ENCODE measurements at places on chromosomes 3 and 15.

- DNase-seq: no peak
Measured at GRCh38 chr3:180700941-180701340, 21.7 kb upstream of the CCDC39 start.

GRCh38 chr3:161273589-161274218 lies 52.6 kb downstream of the NMD3 start:
- DNase-seq: no peak

GRCh38 chr15:29669823-29670222 lies 152.4 kb downstream of the TJP1 start:
- no peak for DNase-seq

GRCh38 chr15:74158855-74159650 lies 14.5 kb upstream of the ISLR start:
- DNase-seq: no peak

DNA sequence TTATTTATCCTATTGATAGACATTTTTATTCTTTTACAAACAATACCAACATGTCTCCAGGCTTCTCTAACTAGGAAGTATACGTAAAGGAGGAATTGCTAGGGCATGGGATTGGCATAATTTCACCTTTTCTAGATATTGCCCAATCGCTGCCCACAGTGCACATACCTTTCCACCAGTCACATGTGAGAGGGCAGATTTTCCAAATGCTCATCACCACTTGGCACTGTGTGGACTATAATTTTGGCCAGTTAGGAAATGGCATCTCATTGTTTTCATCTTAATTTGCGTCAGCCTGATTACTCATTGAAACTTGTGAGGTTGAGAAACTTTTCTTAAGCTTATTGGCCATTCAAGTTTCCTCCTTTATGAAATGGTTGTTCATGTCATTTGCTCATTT lies 57.4 kb upstream of the POLR2M start:
- DNase-seq: no peak

- no peak for DNase-seq
Measured at GRCh38 chr3:46576-46975, 150.0 kb upstream of the CHL1 start.

DNA sequence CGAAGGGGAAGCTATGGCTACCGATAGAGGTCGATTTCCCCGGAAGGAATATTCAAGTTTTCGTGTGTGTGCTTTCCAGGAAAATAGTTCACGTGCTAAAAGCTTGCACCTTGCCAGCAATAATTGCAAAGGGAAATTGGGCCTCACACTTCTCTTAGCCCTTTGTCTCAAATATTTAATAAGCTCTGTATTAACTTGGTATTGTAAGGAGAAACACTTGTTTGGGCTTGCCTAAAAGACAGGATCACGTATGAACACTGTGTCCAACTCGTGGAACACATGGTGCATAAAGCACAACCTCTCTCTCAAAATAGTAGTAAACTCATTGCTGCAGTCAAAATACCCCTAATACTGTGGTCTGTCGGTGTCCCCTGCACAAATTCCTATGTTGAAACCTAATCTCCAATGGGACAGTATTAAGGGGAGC lies 352 bp upstream of the TMF1 start:
- DNase-seq: no peak

GRCh38 chr3:151903501-151903991 lies 30.1 kb downstream of the SUCNR1 start:
- no peak for DNase-seq

DNA sequence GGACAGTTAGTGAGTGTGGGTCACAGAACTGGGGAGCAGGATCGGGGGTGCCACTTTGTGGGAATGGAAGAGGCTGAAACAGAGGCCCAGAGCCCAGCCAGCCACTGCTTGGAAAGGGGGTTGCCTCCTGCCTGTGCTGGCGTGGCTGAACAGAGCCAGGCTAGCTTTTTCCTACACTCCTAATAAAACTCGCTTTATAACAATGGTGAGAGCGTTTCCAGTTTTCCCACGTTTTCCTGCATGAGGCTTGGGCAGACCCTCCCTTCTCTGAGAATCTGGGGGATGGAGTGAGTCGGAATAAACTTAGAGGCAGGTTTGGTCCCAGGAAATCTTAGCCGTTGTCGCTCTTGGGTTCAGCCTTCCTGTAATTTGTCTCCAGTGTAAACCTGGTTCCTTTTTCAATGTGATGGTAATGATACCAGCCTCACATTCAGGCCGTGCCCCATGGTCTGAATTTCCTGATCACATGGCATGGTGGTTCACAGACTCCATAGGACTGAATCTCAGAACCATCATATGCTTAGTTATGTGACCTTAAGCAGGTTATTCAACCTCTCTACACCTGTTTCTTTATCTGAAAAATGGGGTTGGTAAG lies 6.5 kb upstream of the FGD5 start:
- no peak for DNase-seq

GRCh38 chr3:141087076-141087777 lies 36.1 kb downstream of the SPSB4 start:
- no peak for DNase-seq

All from stimulated activated CD4-positive, alpha-beta T cell treated with anti-CD3 and anti-CD28 coated beads, TNF-alpha, amount 100 ng/mL, for 24 hours (primary cell).